ENCODE measurements at places on chromosomes 11 and 22. TPM values are rescaled to one million over a fixed set of nuclear protein-coding genes. Genes with fewer than 3 reads are reported as not detected.

GRCh38 chr11:1218256-1218787 is 4.5 kb upstream of the MUC5B start:
- H3K4me3 ChIP-seq: no peak overlapping the region
- H3K27ac ChIP-seq: no peak overlapping the region
- DNase-seq: no peak

- H3K36me3 ChIP-seq: no peaks in the 10 kb centered on the region
- H3K27me3 ChIP-seq: peaks cover 9% of the 10 kb centered on the region
- H3K27ac ChIP-seq: no peak overlapping the region
- DNase-seq: no peak
- no peak overlapping the region for H3K4me3 ChIP-seq
These were observed 13.0 kb downstream of the RTN4RL2 start for GRCh38 chr11:57473285-57473841.

GRCh38 chr11:6402561-6402981 is 12.3 kb downstream of the SMPD1 start:
- no peaks in the 10 kb centered on the region for H3K27me3 ChIP-seq
- peak overlapping the region; percentile 85 for H3K27ac ChIP-seq
- H3K36me3 ChIP-seq: peaks cover 1% of the 10 kb centered on the region
- peaks cover 53% of the 10 kb centered on the region for H3K4me1 ChIP-seq
- DNase-seq: peak; percentile 30

GRCh38 chr22:24128021-24128420 is 53.3 kb upstream of the SUSD2 start:
- H3K36me3 ChIP-seq: peaks cover 21% of the 10 kb centered on the region
- H3K27ac ChIP-seq: no peak overlapping the region
- DNase-seq: no peak
- no peaks in the 10 kb centered on the region for H3K27me3 ChIP-seq
- no peak overlapping the region for H3K4me3 ChIP-seq

The TALDO1 gene
- total RNA-seq: 244 TPM

The FXYD2 gene
- total RNA-seq: 44.6 TPM

DNA sequence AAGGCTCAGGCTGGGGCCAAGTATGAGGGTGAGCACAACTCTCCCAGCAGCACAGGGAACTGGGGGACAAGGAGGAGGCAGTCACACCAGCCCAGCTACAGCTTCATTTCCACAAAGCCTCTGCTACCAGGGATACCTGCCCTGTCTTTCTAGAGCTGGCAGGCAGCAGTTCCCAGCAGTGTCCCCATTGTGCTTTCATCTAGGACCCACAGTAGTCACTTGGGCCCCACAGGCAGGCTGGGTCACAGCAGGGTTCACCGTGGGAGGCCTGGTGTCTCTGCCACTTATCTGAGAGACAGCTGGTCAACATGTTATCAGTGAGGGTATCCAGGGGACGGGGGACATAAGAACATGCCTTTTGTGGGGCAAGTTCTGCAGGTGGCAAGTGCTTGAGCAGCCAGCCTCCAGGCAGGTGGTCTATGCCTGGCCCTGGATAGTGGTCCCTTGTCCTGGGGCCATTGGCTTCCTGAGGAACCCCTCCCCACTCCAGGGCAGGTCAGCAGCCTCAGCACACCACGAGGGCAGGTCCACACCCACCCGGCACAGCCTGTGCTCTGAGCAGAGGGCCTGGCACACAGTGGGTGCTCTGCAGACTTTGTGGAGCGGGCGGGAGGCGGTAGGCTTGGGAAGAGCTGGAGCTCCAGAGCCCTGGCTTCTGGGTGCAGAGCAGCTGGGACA is 29.9 kb downstream of the GNAZ start:
- H3K27me3 ChIP-seq: no peaks in the 10 kb centered on the region
- no peaks in the 10 kb centered on the region for H3K36me3 ChIP-seq
- H3K27ac ChIP-seq: no peak overlapping the region
- H3K4me1 ChIP-seq: no peaks in the 10 kb centered on the region

DNA sequence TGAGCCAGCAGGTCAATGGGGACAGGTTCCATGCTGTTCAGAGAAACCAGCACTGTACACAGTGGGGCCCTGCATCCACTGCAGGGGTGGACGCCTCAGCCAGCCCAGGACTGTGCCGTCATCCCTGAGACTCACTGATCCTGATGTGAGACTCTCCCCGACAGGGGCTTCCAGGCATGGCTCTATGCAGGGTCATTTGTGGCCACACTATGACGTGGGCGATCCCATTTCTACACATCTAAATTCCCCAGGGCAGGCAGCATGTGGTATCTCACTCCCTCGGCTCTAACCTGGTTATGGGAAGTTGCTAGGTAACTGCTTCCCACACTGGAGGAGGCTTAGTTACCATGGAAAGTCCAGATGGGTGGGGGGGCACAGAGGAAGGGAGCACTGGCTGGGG is 14.2 kb upstream of the FAM83F start:
- no peak overlapping the region for H3K27ac ChIP-seq
- H3K27me3 ChIP-seq: peaks cover 15% of the 10 kb centered on the region
- H3K4me1 ChIP-seq: no peaks in the 10 kb centered on the region
- H3K4me3 ChIP-seq: no peak overlapping the region
- no peaks in the 10 kb centered on the region for H3K36me3 ChIP-seq
- no peak for DNase-seq

GRCh38 chr11:123507043-123507442 is 77.0 kb downstream of the GRAMD1B start:
- no peaks in the 10 kb centered on the region for H3K27me3 ChIP-seq
- no peaks in the 10 kb centered on the region for H3K36me3 ChIP-seq
- H3K4me3 ChIP-seq: no peak overlapping the region

DNA sequence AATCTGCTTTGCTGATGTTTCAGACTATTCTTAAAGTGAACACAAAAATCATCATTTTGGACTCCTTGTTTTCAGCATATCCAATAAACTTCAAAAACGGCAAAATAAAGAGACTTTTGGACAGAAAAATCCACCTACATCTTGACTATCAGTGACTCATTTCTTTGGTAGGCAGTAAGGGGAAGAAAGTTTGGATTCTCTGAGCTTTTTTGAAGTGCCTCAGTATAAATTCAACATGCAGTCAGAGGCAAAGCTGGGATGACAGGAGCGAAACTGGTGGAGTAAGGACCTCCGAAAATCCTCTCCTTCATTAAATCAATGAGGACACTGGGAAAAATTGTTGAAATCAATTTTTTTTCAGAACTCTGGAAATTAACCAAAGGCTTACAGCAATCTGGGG is 29.7 kb downstream of the EFCAB6 start:
- no peaks in the 10 kb centered on the region for H3K36me3 ChIP-seq
- H3K4me1 ChIP-seq: no peaks in the 10 kb centered on the region
- no peak overlapping the region for H3K4me3 ChIP-seq

GRCh38 chr11:102263379-102264003 is 53.8 kb upstream of the BIRC3 start:
- H3K4me1 ChIP-seq: peaks cover 5% of the 10 kb centered on the region
- DNase-seq: no peak
- H3K36me3 ChIP-seq: no peaks in the 10 kb centered on the region
- H3K27ac ChIP-seq: no peak overlapping the region
- H3K27me3 ChIP-seq: peaks cover 9% of the 10 kb centered on the region

- peaks cover 19% of the 10 kb centered on the region for H3K36me3 ChIP-seq
- peaks cover 43% of the 10 kb centered on the region for H3K4me1 ChIP-seq
- no peak overlapping the region for H3K4me3 ChIP-seq
These were observed 81.2 kb downstream of the PACS1 start for GRCh38 chr11:66151273-66151672.

DNA sequence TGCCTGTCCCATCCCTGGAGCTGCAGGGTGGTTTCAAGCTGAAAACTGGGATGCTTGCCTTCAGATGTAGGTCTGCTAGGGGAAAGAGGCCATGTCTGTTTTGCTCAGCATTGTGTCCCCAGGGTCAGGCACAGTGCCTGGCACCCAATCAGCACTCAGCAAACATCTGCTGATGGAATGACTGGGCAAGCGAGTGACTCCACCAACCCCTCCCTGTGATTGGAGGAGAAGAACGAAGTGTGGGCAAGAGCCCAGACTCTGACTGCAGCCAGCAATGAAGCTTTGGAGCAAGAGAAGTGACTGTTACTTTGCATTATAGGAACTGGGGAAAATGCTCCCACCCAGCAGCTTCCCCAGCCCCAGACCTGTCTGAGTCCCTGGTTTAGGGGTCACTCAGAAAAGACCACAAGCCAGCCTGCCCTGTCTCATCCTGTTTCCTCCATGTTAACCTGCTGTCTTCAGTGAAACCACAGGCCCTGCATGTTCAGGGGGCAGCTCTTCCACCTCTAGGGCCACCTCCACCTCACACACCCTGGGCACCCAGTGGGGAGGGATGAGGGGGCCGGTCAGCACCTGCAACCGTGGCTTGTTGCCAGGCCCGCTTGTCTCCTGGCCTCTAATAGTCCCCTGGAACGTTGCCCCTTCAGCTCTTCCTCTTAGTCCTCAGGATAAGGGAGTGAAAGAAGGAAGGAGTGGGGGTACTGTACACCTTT is 147.4 kb downstream of the TRIM29 start:
- H3K27ac ChIP-seq: no peak overlapping the region
- no peaks in the 10 kb centered on the region for H3K4me1 ChIP-seq
- H3K4me3 ChIP-seq: no peak overlapping the region

The IGSF22 gene
- 0.17 TPM for total RNA-seq

The OR8A1 gene
- total RNA-seq: not detected

DNA sequence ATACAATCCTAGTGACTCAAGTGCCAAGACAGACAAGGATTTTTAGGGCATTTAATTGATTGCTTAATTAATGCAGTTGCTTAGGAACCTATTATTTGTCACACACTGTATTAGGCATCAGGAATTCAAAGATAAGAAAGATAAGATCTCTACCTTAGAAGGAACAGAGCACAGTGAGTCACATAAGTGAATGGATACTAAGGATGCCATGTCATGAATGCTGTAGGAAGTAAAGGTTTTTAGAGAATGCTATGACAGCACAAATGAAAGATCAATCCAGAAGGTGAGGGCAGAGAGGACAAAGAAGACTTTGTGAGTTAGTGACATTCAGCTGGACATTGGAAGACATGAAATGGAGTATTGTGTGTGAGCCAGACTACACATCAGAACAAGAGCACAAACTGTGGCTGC is 147.9 kb upstream of the DDI1 start:
- H3K4me3 ChIP-seq: no peak overlapping the region
- peaks cover 2% of the 10 kb centered on the region for H3K27me3 ChIP-seq
- H3K36me3 ChIP-seq: no peaks in the 10 kb centered on the region
- no peak for DNase-seq
- H3K27ac ChIP-seq: no peak overlapping the region
- peaks cover 7% of the 10 kb centered on the region for H3K4me1 ChIP-seq

GRCh38 chr11:102111011-102111786 is 952 bp downstream of the YAP1 start:
- peak overlapping the region; percentile 79 for H3K4me3 ChIP-seq
- H3K4me1 ChIP-seq: peaks cover 12% of the 10 kb centered on the region
- DNase-seq: no peak
- H3K27ac ChIP-seq: no peak overlapping the region

DNA sequence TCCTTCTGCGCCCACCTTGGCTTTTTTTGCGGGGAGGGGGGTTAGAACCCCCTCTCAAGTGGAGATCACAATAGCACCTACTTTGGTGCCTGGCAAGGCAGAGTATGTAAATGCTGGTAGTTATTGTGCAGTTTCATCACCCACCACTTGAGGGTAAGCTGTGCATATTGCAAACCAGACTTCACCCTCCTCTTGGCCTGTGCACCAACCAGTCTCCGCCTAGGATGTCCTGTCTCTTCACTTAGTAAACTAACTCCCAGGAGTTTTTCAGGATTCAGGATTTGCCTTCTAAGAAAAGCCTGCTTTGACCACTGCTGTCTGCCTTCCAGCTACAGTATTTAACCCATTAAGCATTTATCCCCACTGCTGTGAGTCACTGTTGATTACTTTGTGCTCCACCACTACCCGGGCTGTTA is 2.0 kb upstream of the UBXN1 start:
- no peak for DNase-seq
- peak overlapping the region; percentile 73 for H3K4me3 ChIP-seq
- peaks cover 30% of the 10 kb centered on the region for H3K36me3 ChIP-seq
- H3K27ac ChIP-seq: peak overlapping the region; percentile 76
- no peaks in the 10 kb centered on the region for H3K27me3 ChIP-seq

DNA sequence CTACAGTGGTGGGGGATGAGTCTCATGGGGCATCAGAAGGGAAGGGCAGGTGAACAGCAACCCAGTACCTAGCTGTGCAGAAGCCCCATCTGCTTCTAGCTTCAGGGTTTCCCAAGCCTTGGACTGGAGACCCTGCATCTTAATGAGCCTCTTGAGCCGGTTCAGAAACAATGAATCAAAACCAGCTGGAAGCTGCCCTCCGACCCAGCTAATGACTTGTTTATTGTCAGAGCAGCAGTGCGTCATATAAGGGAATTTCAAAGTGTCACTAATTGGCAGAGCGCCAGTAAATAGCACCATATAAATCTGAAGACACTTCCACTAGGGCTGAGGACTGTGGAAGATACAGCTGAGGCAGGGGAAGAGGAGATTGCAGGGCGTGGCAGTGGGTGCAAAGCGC is 57.5 kb downstream of the RPUSD4 start:
- H3K27me3 ChIP-seq: peaks cover 19% of the 10 kb centered on the region
- no peak overlapping the region for H3K27ac ChIP-seq
- no peak overlapping the region for H3K4me3 ChIP-seq
- no peaks in the 10 kb centered on the region for H3K36me3 ChIP-seq
- DNase-seq: no peak

DNA sequence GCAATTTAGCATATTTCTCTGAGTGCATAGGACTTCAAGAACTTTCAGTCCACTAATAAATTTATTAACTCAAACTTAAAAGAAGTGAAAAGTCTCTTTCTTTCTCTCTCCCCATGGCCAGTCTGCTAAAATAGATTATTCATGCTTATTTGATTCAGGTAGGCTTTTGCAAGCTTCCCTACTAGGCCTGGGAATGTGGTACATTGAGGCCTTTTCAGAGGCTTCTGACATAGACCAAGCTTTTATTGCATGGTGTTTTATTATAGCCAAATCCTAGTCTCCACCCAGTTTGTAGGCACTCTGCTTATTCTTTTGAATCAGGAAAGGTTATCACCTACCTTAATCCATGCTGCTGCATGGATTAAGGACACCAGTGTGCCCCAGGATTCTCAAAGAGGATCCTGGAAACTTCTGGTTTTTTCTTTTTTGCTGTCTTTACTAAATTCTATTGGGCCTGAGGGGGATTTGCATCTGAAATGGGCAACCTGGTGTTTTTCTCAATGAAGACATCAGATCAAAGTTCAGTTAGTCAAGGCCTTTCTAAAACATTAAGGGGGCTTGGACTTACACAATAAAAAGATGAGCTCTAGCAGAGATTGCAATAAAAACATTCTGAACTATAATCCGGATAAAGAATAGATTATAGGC is 92.2 kb downstream of the ELP4 start:
- H3K27ac ChIP-seq: no peak overlapping the region
- DNase-seq: no peak
- no peaks in the 10 kb centered on the region for H3K4me1 ChIP-seq
- H3K4me3 ChIP-seq: no peak overlapping the region
- no peaks in the 10 kb centered on the region for H3K27me3 ChIP-seq
- H3K36me3 ChIP-seq: peaks cover 22% of the 10 kb centered on the region
